ENCODE measurements at places on chromosomes 5 and 9. TPM values are rescaled to one million over a fixed set of nuclear protein-coding genes. Genes with fewer than 3 reads are reported as not detected.

CER1 gene
- not detected for total RNA-seq

IRX4 gene
- not detected for total RNA-seq

C5orf52 gene
- total RNA-seq: not detected

PCDHGB4 gene
- not detected for total RNA-seq

KIF4B gene
- 0.11 TPM for total RNA-seq

GRCh38 chr9:130442746-130443455, 1.9 kb upstream of the ASS1 start:
- DNase-seq: no peak

DNA sequence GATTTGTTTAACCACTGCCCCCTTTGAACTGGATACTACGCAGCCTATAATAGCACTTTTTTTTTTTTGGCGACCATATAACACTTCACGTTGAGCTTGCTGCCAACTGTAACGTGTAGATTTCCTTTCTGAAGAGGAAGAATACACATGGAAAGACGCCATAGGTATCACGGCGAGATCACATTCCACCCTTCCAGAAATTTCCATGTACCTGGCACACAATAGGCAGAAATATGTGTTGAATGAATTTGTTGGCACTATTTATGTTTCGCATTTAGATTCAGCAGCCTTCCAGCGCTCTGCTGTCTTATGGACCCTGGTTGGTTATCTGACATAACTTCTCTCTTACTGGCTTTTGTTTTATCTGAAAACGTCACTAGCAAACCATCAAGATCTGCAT, 250.3 kb downstream of the SLIT3 start:
- DNase-seq: no peak

- no peak for DNase-seq
These were observed 97.4 kb downstream of the BNC2 start for GRCh38 chr9:16773116-16773515.

DNA sequence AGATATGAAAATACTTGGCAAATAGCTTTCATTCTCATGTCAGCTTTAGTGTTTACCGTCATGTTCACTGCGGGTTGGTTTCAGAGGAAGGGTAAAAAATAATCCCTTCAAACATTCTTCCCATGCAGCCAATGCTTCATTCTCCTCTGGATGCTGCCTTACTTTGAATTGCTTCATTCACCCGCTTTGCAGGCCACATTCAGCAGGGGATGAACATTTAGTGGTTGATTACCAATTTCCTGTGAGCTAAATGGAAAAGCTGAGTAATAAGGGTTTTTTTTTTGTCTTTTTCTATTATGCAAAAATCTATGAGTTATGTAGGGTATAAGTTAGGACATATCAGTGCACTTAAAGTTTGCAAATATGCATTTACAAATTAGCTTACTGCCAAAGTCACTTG, 96.3 kb upstream of the MEF2C start:
- DNase-seq: peak; percentile 25

GRCh38 chr5:9387879-9388278, 158.0 kb downstream of the SEMA5A start:
- no peak for DNase-seq

DNA sequence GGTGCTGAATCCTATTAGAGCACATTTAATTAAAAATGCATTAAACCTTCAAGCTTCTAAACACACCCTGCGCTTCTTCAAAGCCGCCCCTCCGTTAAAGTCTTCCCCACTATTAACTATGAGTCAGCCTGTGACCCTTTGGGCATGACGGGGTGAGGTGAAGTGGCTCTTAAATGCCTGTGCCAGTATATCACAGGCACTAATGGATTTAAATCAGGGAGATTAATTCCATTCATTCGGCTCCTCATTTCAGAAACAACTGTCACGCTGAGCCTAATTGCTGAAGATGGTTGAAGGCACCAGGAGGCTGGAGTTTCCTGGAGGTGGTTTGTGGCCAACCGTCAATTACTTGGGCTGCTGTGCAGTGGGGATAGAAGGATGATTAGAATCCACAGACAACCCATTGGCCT, 192.6 kb upstream of the MSX2 start:
- DNase-seq: no peak

DNA sequence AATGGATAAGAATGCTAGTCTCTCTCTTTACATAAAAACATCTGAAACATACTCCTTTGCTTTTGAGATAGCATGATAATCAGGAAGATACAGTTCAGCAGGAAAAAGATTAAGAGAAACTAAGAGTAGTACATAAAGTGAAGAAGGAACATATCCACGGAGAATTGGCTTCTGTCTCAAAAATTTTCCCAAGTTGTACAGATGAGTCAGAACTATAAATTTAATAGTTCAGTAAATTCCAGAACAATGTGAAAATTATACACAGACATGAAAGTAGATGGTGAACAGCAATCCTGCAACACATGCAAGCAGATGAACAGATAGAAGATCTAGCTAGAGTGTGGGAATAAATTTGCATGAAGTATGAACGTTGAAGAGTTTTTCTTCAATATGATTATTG, 691.4 kb upstream of the RIOK2 start:
- DNase-seq: no peak

Data from activated CD8-positive, alpha-beta T cell treated with anti-CD3 and anti-CD28 coated beads for 36 hours (primary cell).